ENCODE measurements at places on chromosomes 2 and 18.

GRCh38 chr18:23331091-23331920 lies 121.8 kb upstream of the RIOK3 start:
- DNase-seq = no peak

DNA sequence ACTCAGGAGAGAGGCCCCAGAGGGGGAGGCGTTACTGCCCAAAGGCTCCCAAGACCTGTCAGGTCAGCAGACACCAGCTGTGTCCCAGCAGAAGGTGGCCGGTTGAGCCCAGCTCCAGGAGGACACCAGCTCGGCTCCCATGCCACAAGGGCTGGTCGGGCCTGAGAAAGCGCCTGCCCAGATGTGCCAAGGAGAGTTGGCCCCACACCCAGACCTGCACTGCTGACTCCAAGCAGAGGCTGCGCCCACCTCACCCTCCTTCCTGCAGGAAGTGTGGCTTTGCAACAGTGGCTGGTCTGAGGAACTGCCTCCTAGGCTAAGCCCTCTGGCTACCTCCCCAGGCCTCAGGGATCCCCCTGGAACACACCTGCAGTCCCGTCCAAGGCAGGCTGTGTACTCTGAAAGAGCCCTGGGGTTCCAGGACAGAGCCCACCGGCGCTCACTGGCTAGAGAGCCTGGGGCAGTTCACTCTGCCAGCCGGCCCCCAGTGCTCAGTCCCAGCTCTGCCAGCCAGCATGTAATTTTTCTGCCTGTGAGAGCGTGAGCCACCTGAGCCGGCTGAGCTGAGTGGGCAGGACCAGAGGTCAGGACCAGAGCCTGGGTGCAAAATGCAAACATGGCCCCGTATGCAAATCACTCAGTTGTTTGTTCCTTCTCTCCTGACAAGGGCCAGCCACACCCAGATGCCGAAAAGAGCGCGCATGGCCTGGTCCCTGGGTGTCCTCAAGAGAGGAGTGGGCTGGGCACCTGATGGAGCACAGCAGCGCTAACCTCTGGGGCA lies 36.9 kb upstream of the PTMA start:
- no peak for DNase-seq

DNA sequence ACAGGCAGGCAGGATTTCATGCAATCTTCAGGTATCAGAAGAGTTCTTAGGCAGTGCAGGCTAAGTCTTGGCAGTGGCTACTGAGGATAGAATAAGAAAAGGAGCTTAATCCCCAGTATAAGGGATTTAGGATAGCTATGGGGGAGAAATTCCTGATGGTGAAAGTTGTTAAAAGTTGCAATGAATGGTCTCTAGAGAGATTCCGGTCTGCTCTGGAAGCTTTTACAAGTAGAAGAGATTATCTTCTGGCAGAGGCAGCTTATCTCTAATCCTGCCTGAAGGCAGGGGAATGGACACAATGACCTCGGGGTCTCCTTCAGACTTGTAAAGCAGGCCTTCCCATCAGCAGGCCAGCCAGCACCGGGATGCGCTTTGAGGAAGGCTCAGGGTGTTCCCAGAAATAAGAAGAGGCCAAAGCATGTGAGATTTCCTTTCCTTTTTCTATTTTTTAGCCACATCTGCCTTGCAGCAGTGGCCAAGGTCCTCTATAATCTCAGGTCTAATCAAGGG lies 253.9 kb upstream of the KLHL29 start:
- no peak for DNase-seq

GRCh38 chr2:20611077-20611843 lies 39.6 kb downstream of the HS1BP3 start:
- DNase-seq = no peak

Measured in T-helper 9 cell (primary cell).